CD4-positive, alpha-beta T cell (primary cell): ENCODE measurements at places on chromosomes 3 and 15. TPM values are rescaled to one million over a fixed set of nuclear protein-coding genes. Genes with fewer than 3 reads are reported as not detected.

GRIP2 gene
- total RNA-seq = not detected

ELP6 gene
- total RNA-seq = 12.3 TPM

RCN2 gene
- 18.1 TPM for total RNA-seq

MESP2 gene
- total RNA-seq = not detected

CCR8 gene
- total RNA-seq = 1.3 TPM

DNA sequence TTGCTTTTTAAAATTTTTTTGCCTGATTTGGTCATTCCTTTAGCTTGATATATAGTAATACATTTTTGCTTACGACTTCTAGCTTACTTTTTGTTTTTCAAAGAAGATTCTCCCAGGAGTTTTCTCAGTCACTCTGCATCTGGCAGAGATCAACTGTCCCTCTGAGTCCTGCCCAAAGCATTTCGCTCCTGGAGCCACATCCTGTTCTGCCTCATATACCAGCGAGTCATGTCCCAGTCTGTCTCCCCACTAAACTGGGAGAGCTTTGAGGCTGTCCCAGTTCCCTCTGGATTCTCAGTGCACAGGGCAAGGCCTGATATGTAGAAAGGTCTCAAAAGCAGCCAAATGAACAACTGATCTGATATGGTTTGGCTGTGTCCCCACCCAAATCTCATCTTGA is 326.3 kb downstream of the ARRDC4 start:
- H3K4me3 ChIP-seq = no peak overlapping the region
- no peaks in the 10 kb centered on the region for H3K4me1 ChIP-seq
- H3K27ac ChIP-seq = no peak overlapping the region
- no peak for DNase-seq

- peaks cover 6% of the 10 kb centered on the region for H3K4me1 ChIP-seq
- H3K27me3 ChIP-seq = no peaks in the 10 kb centered on the region
- H3K36me3 ChIP-seq = no peaks in the 10 kb centered on the region
- no peak for DNase-seq
- no peak overlapping the region for H3K4me3 ChIP-seq
Measured at GRCh38 chr3:156793851-156794250, 32.3 kb upstream of the LEKR1 start.

DNA sequence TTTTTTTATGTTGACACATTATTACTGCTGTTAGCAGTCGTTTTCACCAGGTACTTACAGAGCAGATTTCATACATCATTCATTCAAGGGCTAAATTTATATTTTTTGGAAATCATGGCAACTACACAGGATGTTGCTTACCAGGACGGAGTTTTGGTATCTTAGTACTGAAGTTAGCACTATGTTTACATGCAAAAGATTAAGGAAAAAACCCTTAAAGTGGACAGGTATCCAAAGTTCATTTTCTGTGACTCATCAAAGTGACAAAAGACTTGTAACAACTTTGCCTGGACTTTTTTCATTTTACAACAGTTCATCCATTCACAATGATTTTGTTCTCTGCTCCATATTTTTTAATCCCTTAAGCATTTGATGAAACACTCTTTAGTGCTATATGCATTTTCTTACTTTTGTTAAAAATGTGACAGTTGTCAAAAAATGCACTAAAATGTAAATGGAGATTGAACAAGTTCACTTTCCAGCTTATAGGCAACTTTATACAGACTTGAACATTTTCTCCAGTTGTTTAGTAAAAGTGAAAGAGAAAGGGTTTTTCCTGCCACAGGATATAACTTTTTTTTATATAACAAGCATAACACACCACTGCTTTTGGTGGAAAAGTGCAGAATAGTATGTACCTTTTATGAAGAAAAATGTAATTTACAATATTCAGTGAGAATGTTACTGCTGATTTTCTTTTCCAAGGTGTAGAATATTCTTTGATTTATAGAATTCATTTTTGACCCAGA is 104.1 kb downstream of the STT3B start:
- H3K36me3 ChIP-seq = peaks cover 23% of the 10 kb centered on the region
- no peaks in the 10 kb centered on the region for H3K27me3 ChIP-seq
- no peak overlapping the region for H3K4me3 ChIP-seq

DNA sequence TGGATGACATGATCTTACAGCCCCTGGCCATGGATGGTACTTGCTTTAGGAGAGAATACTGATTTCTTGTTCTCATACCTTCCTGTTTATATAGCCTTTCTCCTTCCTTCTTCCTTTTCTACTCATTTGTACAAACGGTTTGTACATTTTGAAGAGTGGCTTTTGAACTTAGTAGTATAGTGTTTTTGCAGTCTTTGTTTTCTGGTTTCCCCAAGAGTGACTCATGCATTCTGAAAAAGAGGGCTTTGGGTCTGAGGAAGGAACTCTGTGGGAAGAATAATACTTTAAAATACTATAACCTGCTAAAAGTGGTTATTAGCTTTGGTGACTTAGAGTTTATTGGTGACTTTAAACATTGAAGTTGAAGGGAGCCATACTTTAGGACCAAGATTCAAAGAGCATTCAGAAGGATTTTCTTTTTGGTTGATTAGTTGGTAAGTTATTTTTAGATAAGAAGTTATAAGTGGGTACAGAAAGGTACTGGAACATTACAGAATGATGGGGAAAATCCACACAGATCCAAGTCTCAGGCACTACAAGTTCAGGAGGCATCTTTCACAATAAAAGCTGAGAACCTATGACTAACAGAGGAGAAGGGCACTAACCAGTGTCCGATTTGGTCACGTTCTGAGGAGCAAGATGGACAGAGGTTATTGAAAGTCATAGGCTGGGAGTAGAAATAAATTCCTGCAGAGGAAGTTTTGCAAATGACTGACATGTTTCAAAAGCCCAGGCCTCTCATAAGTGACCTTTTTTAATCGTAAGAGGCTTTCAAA is 369.6 kb upstream of the AZI2 start:
- no peaks in the 10 kb centered on the region for H3K27me3 ChIP-seq
- DNase-seq = no peak
- no peaks in the 10 kb centered on the region for H3K4me1 ChIP-seq
- no peak overlapping the region for H3K4me3 ChIP-seq

DNA sequence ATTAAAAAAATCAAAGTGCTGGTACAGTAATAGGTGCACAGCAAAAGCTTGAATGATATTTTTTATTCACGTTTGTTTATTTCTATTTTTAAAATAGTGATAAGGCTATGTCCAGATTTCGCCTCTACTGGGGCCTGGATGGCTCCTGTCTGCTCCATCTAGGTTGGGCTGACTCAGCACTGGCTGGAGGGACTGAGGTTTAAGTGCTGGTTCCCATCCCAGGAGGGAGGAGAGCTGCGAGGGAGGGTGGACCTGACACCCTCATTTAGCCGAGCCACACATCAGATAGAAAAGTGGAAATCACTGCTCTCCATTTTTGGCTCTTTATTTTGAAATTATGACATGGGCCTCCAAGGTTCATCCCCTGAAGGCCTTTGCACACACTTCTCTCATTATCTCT is 95.4 kb upstream of the AGBL1 start:
- no peaks in the 10 kb centered on the region for H3K36me3 ChIP-seq
- no peak for DNase-seq
- H3K4me1 ChIP-seq = no peaks in the 10 kb centered on the region

- H3K36me3 ChIP-seq = no peaks in the 10 kb centered on the region
- no peak within 1 kb of the TSS for H3K4me3 ChIP-seq
- no peak within 1 kb of the TSS for H3K27ac ChIP-seq
- DNase-seq = no peak
Measured at GRCh38 chr3:141368062-141368924, at the start of gene ZBTB38. Gene ZBTB38 (plus strand): TSS chr3:141368504. CDS start chr3:141442389, 73,885 bp downstream.

GRCh38 chr15:92277776-92278175 is 115.9 kb upstream of the ST8SIA2 start:
- H3K4me3 ChIP-seq = no peak overlapping the region
- H3K4me1 ChIP-seq = no peaks in the 10 kb centered on the region
- no peak for DNase-seq
- H3K27ac ChIP-seq = no peak overlapping the region
- no peaks in the 10 kb centered on the region for H3K27me3 ChIP-seq

DNA sequence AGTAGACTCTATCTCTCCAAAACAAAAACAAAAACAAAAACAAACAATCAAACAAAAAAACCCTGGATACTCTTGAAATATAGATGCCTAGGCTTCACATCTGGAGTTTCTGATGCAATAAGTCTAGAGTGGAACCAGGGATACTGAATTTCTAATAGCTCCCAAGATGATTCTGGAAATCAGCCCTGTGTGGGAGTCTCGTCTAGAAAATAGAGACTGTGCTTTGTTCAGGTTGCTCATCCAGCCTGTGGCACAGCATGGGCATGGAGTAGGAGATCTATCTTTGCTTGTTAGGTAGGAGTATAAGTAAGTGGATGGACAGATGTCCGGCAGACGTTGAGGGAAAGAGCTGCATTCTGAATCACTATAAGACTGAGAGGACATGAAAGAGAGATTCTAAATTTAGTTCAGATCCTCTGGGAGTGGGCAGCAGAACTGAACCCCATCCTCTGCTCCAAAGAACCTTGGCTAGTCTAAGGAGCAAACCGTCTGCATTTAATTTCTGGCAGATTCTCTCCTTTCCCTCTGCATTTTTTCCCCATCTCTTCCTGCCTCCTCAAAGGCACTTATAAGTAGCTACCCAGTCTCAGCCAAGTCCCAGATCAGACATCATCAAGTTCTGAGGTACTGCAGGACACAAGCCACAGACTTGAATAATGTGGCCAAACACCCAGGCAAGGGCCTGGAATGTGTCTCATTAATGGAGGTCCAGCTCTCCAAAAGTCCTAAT is 92.6 kb upstream of the STRIT1 start:
- H3K27ac ChIP-seq = no peak overlapping the region
- DNase-seq = no peak
- no peak overlapping the region for H3K4me3 ChIP-seq
- H3K4me1 ChIP-seq = no peaks in the 10 kb centered on the region
- H3K36me3 ChIP-seq = no peaks in the 10 kb centered on the region

- peaks cover 9% of the 10 kb centered on the region for H3K4me1 ChIP-seq
- no peak for DNase-seq
- no peak overlapping the region for H3K27ac ChIP-seq
- peaks cover 9% of the 10 kb centered on the region for H3K27me3 ChIP-seq
- no peak overlapping the region for H3K4me3 ChIP-seq
Measured at GRCh38 chr3:9866639-9867038, 13.4 kb downstream of the CIDEC start.

DNA sequence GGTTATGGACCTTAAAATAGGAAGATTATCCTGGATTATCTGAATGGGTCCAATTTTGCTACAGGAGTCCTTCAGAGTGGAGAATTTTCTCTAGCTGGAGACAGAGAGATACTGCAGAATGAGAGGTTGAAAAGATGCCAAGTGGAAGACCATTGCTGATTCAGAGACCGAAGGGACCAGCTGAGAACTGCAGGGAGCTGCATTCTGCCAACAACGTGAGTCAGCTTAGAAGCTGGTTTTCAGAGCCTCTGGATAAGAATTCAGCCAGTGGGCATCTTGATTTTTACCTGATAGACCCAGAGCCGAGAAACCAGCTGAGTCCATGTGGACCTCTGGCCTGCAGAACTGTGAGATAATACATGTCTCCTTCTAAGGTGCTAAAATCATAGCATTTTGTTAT is 234.0 kb downstream of the NR2F2 start:
- H3K27me3 ChIP-seq = no peaks in the 10 kb centered on the region
- H3K27ac ChIP-seq = no peak overlapping the region
- no peak for DNase-seq
- no peaks in the 10 kb centered on the region for H3K4me1 ChIP-seq
- H3K4me3 ChIP-seq = no peak overlapping the region
- H3K36me3 ChIP-seq = no peaks in the 10 kb centered on the region

GRCh38 chr3:23923786-23924185 is 6.9 kb downstream of the RPL15 start:
- peaks cover 5% of the 10 kb centered on the region for H3K4me1 ChIP-seq
- H3K4me3 ChIP-seq = no peak overlapping the region
- no peak overlapping the region for H3K27ac ChIP-seq
- peaks cover 29% of the 10 kb centered on the region for H3K36me3 ChIP-seq
- no peak for DNase-seq

- no peaks in the 10 kb centered on the region for H3K36me3 ChIP-seq
- DNase-seq = no peak
- H3K4me3 ChIP-seq = no peak overlapping the region
- no peaks in the 10 kb centered on the region for H3K27me3 ChIP-seq
- no peak overlapping the region for H3K27ac ChIP-seq
- no peaks in the 10 kb centered on the region for H3K4me1 ChIP-seq
Measured at GRCh38 chr3:74331711-74332110, 282.7 kb downstream of the CNTN3 start.

- no peaks in the 10 kb centered on the region for H3K36me3 ChIP-seq
- peaks cover 6% of the 10 kb centered on the region for H3K4me1 ChIP-seq
- DNase-seq = no peak
- no peaks in the 10 kb centered on the region for H3K27me3 ChIP-seq
Measured at GRCh38 chr3:57956119-57956832, 51.9 kb upstream of the FLNB start.
